ENCODE measurements at places on chromosomes 5 and 9. TPM values are rescaled to one million over a fixed set of nuclear protein-coding genes. Genes with fewer than 3 reads are reported as not detected.

DNA sequence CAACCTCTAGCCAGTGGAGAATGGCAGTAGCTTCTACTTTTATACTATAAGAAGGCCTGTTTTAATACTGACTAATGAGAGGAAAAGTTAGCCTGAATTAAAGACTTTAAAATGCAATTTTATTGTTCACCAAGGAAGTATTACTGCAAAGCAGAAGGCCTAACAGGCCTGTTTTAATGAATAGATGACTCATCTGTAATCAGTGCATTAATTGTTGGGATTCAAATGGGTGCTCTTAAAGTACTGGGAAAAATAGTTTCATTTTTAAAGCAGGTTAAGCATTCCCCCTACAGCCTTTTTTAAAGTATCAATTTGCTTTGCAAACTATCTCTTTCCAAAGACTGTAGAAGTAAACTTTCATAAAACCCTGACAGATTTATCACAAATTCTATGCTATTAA lies 147.7 kb downstream of the SIL1 start:
- DNase-seq = no peak

DNA sequence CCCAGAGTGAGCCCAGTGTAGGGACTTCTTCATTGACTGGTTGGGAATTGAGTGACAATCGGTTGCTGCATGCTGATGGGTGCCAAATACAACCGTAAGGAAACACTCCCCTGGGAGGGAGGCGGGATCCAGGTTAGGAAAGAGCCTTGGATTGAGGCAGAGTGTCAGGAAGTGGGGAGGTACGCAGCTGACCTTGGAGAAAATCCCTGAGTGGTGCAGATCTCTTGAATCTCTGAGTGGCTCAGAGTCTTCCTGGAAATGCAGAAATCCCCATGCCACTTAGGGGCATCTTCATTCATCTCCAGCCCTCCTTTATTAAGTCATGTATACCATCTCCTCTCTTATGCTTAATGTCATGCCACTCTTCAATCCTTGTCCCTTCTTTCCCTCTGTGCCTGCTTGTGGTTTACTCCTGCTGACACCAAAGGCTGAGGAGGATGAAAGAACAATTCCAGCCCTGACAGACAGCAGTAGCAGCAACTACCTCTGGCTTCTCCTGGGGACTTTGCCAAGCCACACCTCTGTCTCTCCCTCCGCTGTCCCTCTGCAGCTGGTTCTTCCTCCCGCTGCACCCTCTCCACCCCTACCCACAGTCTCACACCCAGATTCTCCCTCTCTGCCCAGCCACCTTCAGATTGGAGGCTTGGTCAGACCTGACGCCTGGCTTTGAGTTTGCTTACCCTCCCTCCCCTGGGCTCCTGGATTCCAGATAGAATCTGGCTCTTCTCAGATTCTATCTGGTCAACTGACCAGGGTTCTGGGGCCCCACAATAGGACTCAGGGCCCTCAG lies 14.1 kb upstream of the LCP2 start:
- DNase-seq = no peak

DNA sequence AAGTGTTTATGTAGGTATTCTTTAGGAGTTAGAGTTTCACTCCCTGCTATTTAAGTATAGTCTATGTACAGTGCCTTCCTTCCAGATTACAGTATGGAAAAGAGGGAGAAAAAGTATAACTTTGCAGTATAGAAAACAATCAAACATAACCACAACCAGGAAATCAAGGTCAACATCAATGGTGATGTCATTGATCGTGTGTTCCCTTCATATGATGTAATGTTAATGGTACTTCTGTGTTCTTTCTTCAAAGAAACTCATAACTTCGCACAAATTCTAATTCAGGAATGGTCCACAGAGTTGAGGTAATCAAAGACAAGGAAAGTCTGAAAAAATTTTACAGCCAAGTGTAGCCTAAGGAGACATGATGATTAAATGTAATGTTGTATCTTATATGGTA lies 961.1 kb upstream of the EDIL3 start:
- no peak for DNase-seq

GRCh38 chr5:9473624-9474023 lies 72.3 kb downstream of the SEMA5A start:
- no peak for DNase-seq

DNA sequence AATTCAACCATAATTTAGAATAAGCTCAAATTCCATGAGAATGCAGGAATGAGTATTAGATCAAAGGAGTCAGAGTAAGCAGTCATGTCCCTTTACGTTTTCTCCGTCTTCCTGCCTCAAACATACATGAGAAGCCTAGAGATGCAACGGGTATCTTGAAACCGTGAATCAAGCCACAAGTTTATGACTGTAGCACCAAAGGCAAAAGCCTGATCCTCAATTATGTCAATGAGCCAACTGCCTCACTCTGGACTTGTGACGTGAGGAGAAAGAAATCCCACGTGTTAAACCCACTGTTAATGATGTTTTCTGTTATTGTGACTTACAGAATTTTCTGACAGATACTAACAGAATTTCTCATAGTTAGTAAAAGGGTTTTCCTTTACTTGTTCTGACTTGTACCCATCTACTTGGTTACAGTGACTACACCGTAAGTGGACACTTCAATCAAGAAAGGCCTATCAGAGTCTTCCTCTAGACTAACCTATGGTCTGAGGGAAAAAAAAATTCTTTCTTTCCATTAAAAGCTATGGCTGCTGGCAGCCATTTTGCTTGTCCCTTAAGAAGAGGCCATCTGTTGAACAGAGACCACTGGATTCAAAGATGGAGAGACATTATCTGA lies 35.3 kb upstream of the HK3 start:
- DNase-seq = no peak

DNA sequence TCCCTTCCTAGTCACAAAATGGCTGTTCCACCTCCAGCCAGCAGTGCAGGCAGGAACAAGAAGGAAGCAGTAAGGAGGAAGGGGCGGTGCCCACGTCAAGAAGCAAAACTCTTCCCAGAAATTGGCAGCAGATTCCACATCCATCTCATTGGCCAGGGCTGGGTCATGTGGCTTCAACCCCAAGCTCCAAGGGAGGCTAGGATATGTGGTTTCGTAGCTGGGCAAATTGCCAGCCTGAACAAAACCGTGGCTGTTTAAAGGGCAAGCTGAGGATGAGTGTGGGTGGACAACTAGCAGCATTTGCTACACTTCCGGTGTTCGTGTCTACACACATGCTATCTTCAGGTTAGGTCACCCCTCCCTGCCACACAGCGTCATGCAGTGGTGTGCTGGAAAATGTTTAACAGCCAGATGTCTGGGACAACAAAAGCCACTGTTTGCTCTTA lies 92.1 kb upstream of the MAP1B start:
- DNase-seq = peak; percentile 70

DNA sequence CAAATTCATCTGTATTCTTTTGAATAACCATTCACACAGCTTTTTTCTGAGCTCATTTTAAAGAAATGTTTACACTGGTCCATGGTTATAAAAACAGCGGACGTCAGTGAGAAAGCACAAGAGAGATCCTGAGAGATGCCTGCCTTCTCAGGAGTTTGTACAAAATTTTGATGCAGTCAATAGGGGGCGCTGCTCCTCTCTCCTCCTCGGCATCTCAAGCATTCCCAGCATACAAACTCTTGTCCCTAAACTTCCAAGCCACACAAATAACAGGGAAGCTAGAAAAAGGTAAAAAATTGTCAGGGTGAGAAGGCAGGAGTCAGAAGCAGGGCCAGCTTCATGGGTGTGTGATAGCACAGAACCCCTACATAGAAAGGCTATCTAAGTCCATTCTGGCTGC lies 11.2 kb upstream of the CCDC152 start:
- no peak for DNase-seq

DNA sequence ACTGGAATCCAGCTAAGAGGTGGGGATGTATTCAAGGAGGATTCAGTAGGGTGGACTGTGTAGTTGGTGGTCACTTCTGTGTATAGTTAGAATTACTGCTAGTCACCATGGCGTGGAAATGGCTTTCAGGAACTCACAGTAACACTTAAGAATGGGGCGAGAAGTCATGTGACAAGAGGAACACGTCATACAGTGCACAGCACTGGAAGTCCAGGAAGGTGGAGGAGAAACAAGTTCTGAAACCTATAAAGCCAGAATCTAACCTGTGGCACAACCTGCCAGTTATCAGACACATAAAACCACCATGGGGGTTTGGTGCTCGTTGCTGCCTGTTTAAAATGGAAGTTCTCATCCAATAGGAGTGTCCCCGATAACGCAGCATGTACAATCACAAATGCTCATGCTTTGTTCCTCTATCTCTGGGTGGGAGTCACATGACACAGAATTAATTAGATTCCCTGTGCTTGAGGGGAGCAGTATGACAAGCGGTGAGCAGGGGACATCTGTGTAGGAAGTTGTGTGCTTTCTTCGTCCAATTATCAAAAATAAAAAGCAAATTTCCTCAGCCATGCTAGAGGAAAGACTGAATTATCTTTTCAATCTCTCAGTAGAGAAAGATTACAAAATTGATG lies 193.0 kb downstream of the SPOCK1 start:
- DNase-seq = no peak

- DNase-seq = peak; percentile 34
Measured at GRCh38 chr9:129552064-129552463, 68.8 kb downstream of the C9orf50 start.

GRCh38 chr9:13382595-13382994 lies 103.1 kb upstream of the MPDZ start:
- no peak for DNase-seq

DNA sequence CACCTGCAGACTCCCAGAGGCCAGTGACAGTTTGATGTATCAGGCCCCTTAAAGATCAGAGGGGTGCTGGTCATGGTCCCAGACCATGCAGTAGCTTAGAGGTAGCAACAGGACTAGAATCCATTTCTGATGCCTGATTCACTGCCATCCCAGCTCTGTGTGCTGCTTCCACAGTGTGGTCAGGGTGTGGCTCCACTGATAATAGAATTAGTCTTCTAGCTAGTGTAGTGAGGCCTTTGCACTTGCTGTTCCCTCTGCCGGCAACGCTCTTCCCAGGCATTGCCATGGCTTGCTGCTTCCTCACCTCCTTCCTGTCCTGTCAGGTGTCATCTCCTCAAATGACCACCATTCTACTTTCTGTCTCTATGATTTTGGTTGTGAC lies 15.8 kb downstream of the PPARGC1B start:
- no peak for DNase-seq

DNA sequence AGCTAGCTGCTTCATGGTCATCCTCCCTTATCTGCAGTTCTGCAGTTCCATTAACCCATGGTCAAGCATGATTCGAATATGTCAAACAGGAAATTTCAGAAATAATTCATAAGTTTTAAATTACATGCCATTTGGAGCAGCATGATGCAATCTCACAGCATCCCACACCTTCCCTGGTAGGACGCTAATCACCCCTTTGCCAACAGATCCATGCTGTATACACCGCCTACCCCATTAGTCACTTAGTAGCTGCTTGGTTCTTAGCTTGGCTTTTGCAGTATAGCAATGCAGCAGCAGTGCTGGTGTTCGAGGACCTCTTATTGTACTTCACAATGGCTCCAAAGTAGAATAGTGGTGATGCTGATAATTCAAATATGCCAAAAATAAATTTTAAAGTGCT lies 739.7 kb upstream of the CDH9 start:
- no peak for DNase-seq

DNA sequence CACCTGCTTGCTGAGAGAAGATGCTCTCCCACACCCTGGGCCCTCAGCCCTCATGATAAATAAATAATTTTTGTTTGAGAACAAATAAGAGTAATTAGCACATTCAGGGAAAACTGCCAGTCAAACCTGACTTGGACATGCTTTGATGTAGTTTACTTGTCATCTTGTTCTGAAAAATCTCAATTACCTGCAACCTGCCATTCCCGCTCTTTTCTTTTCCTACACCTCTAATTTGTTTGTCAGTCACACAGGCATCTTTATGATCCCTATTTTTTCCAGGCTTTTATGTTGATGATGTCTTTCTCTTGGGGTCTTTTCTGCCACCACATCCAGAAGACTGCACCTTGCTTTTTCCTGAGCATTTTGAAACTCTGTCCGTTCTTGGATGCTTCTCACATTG lies 28.6 kb upstream of the TGFBI start:
- DNase-seq = no peak

- no peak for DNase-seq
Measured at GRCh38 chr5:73482383-73483136, 15.7 kb upstream of the BTF3 start.

DNA sequence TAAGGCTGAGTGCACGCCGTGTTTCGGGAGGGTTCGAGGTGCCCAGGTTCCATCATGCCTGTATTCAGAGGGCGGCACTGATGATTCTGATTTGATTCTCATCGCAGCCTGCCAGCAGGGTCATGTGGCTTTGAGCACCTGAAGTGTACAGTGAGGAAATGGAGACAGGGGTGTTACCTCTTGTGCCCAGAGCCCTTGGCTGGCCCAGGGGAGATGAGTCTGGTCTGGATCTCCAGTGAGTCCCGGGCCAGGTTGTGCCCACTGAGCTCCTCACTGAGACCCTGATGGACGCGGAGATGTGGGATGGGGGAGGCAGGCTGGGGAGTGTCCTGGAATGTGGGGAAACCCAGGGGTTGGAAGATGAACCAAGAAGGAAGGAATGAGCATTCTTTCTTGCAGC lies 54.7 kb downstream of the GADD45G start:
- no peak for DNase-seq

DNA sequence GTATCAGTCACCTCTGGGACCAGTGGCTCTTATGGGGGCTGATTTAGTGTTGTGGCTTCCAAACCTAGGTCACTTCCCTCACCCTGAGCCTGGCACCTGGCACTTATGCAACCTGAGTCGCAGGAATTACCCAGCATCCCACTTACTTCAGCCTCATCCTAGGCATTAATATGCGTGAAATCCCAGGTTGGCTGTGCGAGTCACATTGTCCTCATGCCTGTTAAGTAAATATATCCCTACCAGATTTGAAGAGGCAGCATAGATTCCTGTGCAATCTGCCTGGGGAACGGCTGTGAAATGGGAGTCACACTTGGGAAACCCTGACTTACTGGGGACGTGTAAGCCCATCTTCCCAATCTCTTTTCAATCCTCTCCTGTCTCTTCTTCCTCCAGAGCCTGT lies 42.7 kb upstream of the AKNA start:
- DNase-seq = no peak

DNA sequence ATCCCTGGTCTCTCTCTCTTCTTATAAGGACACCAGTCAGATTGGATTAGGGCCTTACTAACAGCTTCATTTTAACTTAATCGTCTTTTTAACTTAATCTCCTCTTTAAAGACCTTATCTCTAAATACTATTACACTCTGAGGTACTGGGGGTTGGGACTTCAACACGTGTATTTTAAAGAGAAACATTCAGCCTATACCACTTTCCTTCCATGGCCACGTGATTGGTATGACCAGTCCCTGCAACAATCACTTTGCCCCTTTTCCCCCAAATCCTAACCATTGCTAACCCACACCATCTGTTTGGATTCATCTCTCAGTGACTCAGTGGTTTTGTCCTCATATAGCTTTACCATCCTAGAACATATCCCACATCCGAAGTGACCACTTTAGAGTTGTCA lies 3.8 kb upstream of the MAN2A1 start:
- no peak for DNase-seq

GRCh38 chr5:109748546-109748945 lies 58.8 kb downstream of the MAN2A1 start:
- DNase-seq = no peak

GABRB2 gene
- total RNA-seq = 6.8 TPM

N4BP3 gene
- 10.9 TPM for total RNA-seq

ACTBL2 gene
- total RNA-seq = 0.09 TPM

SYNPO gene
- total RNA-seq = 10.3 TPM

TAF11L5 gene
- total RNA-seq = not detected

CFAP90 gene
- total RNA-seq = 29.8 TPM

SLCO4C1 gene
- 26.5 TPM for total RNA-seq

HACD4 gene
- 5.3 TPM for total RNA-seq
